ENCODE measurements at places on chromosomes 16 and 17. TPM values are rescaled to one million over a fixed set of nuclear protein-coding genes. Genes with fewer than 3 reads are reported as not detected.

DNA sequence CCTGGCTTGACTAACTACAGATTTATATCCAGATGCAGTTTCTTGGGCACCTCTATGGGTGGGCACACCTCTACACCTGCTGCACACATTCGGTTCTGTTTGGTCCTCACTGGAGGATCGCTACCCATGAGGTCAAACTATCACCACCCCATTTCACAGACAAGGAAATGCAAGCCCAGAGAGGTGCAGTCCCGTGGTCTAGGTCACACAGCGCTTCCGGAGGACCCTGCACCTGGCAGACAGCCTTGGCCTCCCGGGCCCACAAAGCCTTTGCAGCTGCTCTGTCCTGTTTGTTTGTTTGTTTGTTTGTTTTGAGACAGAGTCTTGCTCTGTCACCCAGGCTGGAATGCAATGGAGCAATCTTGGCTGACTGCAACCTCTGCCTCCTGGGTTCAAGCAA, 39.3 kb upstream of the JPH3 start:
- DNase-seq: no peak
- peaks cover 54% of the 10 kb centered on the region for H3K27me3 ChIP-seq
- no peak overlapping the region for H3K4me3 ChIP-seq
- H3K36me3 ChIP-seq: no peaks in the 10 kb centered on the region

GRCh38 chr17:50204431-50204830, 3.0 kb upstream of the COL1A1 start:
- peaks cover 49% of the 10 kb centered on the region for H3K4me1 ChIP-seq
- no peak overlapping the region for H3K4me3 ChIP-seq
- H3K27ac ChIP-seq: no peak overlapping the region
- no peak for DNase-seq
- peaks cover 24% of the 10 kb centered on the region for H3K27me3 ChIP-seq
- H3K36me3 ChIP-seq: no peaks in the 10 kb centered on the region

TBC1D28 gene
- total RNA-seq: not detected

GRCh38 chr17:57551321-57552079, 193.6 kb downstream of the CCDC182 start:
- no peaks in the 10 kb centered on the region for H3K27me3 ChIP-seq
- no peak overlapping the region for H3K27ac ChIP-seq
- H3K36me3 ChIP-seq: no peaks in the 10 kb centered on the region
- DNase-seq: no peak
- peaks cover 29% of the 10 kb centered on the region for H3K4me1 ChIP-seq

All from K562 (cell line).